Activated CD8-positive, alpha-beta T cell treated with anti-CD3 and anti-CD28 coated beads for 36 hours (primary cell): ENCODE measurements at places on chromosomes 5 and 9. TPM values are rescaled to one million over a fixed set of nuclear protein-coding genes. Genes with fewer than 3 reads are reported as not detected.

Gene PCYOX1L
- 19.7 TPM for total RNA-seq

Gene RANBP17
- total RNA-seq: not detected

GRCh38 chr9:135085830-135086546, 1.5 kb upstream of the OLFM1 start:
- H3K4me3 ChIP-seq: no peak overlapping the region
- H3K4me1 ChIP-seq: peaks cover 3% of the 10 kb centered on the region
- H3K27ac ChIP-seq: no peak overlapping the region

- peaks cover 2% of the 10 kb centered on the region for H3K4me1 ChIP-seq
- no peak overlapping the region for H3K4me3 ChIP-seq
- no peak for DNase-seq
These were observed 70.6 kb upstream of the PCSK1 start for GRCh38 chr5:96503501-96504236.

- no peak overlapping the region for H3K4me3 ChIP-seq
These were observed 1509.0 kb downstream of the MAT2B start for GRCh38 chr5:165014439-165014838.

DNA sequence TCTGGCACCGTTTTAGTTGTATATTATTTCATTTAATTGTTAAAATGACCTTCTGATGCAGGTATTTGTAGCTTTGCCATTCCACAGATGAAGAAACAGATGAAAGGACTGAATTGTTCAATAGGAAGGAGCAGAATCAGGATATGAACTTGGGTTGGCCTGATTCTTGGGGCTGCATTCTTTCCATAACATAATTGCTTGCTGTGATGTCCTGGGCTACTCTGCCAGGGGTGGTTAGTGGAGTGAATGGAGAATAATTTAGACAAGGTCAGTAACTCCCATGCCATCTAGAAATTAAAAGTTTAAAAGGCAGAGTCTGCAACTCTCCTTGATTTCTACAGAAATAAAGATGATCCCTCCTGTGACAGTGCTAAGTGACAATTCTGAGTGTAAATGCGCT, 15.9 kb downstream of the TLR4 start:
- H3K27ac ChIP-seq: no peak overlapping the region
- H3K4me3 ChIP-seq: no peak overlapping the region
- H3K4me1 ChIP-seq: no peaks in the 10 kb centered on the region
- no peaks in the 10 kb centered on the region for H3K27me3 ChIP-seq
- no peak for DNase-seq

DNA sequence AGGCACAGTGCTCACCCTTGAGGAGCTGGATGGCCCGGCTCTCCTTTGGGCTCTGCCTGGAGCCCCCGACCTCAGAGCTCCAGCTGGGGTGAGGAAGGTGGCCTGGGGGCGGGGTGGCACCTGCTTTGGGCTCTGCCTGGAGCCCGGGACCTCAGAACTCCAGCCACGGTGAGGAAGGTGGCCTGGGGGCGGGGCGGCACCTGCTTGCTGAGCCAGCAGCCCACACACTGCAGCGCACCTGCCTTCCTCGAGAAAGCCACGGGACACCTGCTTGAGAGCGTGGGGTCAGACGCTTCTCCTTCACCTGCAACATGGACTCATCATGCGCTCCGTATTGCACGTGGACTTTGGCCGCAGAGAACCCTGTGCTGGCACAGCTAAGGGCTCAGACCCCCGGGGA, 51.8 kb downstream of the IRX2 start:
- H3K36me3 ChIP-seq: no peaks in the 10 kb centered on the region
- H3K4me1 ChIP-seq: no peaks in the 10 kb centered on the region
- no peak for DNase-seq
- no peaks in the 10 kb centered on the region for H3K27me3 ChIP-seq
- H3K4me3 ChIP-seq: no peak overlapping the region

DNA sequence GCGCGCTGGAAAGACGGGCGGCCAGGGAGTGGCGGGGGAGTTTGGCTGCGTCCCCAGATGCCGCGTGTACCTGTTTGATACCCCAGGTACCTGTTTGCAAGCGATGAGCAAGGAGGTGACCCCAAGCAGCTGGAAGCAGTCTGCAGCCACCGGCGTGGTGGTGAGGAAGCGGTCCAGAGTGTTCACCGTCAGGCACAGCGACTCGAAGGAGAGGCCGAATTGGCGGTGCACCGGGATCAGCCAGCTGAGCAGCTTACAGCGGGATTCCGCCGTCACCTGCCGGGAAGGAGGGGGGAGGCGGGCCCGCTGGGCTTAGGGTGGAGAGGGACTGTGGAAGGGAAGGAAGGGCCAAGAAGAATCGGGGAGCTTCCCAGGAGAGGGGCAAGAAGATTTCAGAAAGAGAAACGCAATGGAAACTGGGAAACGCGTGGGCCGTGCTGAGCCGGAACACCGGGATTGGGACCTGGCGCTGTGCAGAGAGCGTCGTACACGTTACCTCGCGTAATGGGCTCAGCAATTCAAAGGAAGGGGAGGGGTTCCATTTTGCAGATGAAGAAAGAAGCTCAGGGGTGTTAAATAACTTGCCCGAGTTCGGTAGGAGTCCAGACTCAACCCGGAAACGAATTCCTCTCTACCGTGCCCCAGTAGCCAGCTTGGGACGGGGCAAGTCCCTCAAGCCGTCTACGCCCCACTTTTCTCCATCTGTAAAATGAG, 980 bp downstream of the CCNO start:
- no peak for DNase-seq
- H3K36me3 ChIP-seq: no peaks in the 10 kb centered on the region
- H3K27me3 ChIP-seq: peaks cover 75% of the 10 kb centered on the region
- peaks cover 25% of the 10 kb centered on the region for H3K4me1 ChIP-seq
